ENCODE measurements at places on chromosomes 7 and 10.

- DNase-seq, result no peak
Observed at GRCh38 chr7:34070511-34071323, 165.4 kb downstream of the BMPER start.

DNA sequence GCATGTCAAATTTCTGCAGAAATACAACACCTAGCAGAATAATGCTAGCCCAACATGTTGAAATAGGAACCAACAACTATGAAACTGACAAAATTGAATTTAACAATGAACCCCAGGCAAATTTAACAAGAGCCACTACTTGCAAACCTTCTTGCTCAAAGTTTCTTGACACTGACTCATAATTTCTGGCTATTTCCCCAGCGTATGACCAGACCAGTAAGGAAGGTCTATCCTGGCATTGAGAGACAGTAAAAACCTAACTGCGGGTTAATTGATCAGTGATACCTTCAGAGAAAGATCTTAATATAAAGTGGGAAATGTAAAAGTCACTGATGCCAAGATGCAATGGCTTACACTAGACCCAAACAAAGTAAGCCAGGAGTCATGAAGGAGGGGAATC is 510.1 kb downstream of the ARL4A start:
- DNase-seq, result no peak

- no peak for DNase-seq
Observed at GRCh38 chr7:875476-876076, 778 bp upstream of the GET4 start.

DNA sequence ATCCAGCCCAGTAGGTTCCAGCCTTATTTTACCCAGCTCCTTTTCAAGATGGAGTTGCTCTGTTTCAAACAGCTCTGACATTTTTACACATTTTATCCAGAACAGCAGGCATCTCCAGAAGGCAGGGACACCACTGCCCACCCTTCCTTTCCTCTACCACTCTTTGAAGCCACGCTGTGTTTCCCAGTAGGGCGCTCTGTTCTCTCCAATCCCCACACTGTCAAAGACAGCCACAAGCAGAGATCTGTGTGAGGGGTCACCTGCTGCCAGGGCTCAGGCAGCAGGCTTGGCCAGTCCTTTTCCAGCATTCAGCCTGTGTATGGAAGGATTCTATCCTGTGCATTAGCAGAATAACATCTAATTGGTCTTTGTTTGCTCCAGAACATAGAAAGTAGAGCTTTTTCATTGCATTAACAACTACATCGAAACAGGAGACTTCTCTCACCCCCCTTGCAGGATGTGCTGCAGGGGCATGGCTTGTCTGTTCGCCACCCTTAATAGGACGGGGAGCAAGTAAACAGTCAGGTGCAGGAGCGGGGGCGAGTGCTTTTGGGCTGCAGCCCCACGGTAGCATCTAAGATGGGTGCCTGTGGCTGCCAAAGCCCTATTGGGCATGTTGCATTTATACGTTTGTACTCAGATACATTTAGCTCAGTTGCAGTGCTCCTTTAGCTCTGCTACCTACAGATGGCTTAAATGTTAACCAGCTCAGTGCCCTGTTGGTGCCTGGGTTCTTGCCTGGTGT is 326.1 kb downstream of the GALNT17 start:
- DNase-seq, result no peak

DNA sequence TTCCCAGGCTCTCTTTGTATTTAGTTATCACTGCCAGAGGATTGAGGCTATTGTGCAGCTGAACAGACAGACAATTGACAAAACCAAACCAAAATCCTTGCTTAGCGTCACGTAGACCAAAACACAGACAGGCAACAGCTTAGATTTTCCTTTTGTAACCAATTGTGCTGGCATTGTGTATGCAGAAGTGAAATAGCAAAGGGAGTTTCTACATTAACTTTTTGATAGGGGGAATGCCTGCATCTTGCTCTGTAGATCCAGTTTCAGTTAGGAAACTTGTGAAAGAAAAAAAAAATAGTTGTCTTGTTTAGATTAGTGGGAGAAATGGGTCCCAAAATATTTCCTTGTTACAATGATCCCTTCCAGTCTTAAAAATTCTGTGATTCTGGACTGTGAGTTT is 333.8 kb downstream of the BBS9 start:
- no peak for DNase-seq

DNA sequence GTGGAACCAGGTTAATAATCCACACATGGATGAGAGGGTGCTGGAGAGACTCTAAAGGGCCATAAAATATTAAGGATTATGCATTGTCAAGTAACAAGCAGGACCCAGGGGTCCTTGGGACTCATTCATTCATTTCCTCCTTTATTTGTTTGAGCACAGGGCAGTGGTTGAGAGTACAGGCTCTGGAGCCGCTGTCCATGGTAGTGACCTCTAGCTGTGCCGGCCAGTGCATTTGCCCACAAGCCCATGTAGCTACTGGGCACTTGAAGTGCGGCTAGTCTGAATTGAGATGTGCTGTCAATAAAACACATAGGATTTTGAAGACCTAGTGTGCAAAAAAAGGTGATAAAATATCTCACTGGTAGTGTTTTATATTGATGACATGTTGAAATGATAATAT is 137.6 kb downstream of the C10orf105 start:
- DNase-seq, result no peak
